Brain microvascular endothelial cell (primary cell): ENCODE measurements at places on chromosomes 7 and 10.

DNA sequence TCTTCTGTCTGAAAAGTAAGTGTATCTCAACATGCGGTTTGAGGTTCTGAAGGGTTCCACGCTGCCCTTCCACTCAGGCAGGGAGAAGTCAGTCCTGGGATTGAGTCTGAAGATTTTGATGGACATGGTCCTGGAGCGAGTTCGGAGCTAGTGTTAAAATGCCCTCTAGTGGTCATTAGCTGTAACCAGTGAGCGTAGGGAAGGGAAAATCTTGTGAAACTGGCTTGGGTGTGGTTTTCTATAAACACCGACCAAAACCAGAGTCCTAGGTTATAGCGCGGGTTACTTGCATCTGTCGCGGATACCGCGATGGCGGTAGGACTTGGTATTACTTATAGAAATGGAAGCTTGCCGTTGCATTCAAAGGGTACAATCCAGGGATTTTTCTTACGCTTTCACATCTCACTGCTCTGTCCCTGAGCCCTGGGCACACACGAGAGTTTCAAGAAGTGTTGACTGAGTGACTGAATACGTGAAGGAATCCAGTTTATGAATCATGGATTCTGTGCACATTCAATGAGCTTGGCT is 348.2 kb upstream of the C7orf33 start:
- DNase-seq = peak; percentile 43

- no peak for DNase-seq
These were observed 166.9 kb downstream of the CPEB3 start for GRCh38 chr10:92124020-92124419.

DNA sequence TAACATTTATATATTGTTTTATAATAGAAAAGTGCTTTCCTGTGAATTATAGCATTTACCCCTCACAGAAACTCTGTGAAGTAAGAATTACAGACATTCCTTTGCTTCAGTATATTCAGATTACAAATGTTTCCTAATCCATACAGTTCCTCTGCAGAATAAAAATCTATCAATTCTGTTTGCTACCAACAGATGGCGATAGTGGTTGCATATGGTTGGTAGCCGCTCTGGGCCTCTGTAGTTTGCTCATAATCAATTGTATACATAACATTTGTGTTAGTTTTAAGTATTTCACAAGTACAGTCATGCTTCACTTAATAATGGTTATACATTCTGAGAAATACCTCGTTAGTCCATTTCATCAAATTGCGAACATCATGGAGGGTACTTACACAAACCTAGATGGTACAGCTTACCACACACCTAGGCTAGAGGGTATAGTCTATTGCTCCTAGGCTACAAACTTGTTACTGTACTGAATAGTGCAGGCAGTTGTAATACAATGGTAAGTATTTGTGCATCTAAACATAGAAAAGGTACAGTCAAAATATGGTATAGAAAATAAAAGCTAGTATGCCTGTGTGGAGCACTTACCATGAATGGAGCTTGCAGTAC is 94.4 kb upstream of the STEAP4 start:
- no peak for DNase-seq

DNA sequence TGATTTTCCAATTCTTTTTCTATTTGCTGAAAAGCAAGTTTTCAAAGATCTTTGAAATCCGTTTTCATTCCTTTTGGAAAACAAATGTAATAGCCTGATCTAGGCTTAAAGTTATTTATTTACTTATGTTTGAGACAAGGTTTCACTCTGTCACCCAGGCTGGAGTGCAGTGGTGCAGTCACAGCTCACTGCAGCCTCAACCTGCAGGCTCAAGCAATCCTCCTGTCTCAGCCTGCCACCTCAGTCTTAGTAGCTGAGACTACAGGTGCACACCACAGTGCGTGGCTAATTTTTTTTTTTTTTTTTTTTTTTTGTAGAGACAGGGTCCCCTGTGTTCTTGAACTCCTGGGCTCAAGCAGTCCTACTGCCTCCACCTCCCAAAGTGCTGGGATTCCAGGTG is 4.6 kb downstream of the ST7 start:
- DNase-seq = no peak

DNA sequence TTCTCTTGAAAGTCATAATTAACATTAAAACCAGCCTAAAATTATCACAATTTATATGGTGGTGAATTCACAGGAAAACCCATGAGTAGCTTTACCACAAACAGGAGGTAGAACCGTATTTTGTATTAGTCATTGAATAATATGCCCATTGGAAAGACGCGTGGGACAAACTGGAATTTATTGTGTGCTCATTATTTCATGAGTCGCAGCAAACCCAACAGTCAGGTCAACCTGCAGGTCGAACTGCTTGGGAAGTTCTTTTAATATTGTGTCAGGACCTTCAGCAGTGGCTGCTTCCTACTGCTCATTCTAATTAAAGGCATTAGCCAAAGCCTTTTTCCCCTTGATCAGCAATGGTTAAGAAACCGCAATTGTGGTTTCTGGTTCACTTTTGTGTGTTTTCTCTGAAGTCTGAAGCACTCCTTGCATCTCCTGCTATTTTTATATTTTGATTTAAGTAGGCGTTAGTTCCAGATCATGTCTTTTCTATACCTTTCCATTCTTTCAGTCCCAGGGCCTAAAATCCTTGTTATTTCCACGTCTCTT is 100.1 kb downstream of the RAB11FIP2 start:
- DNase-seq = no peak

DNA sequence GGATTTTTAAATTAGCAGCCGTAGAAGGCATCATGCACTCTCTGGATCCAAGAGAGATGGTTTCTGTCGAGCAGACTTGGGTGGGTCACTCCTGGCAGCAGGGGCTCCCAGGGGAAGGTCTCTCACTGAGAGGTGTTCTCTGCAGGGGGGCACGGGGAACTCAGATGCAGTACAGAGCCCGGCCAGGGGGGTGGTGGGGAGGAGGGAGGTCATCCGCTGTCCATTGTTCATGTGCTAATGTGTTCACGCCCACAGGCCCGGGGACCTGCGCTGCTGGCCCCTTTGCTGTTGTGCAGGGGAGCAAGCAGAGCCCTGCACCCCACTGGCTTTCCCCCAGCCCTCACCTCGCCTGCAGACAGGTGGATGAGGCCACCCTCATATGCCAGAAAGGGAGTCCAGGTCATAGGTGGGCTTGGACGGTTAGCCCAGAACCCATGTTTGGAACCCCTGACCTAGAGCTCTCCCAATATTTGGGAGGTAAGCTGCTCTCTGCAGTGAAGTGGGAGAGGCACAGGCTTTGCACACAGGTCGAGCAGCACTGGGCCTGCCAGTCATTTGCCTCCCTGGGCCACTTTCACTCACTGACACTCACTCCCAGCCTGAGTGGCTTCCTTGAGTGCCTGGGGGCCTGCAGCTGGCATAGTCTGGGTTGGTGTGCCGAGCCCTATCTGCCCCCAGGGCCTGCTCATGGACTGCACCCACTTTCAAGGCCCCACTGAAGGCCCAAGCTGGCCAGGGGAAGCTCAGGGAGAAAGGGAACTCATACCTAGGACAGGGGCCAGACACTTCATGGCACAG is 12.6 kb upstream of the TBRG4 start:
- no peak for DNase-seq

DNA sequence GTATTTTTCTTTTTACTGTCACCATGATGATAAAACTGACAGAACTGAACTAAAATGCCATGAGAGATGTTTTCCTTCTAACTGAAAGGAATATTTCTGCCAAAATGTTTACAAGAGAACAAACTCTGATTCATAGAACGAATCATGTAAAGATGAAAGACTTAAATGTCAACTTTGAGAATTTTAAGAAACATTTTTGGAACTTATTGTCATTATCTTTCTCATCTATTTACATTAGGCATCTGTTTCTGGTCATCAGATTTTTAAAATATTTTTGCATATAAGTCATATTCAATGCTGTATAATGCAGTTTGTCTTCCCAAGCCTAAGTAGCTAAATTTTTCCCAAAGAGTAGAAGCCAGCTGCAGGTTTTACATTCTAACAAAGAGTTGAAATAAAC is 358.5 kb downstream of the TFEC start:
- no peak for DNase-seq

- DNase-seq = no peak
These were observed 58.6 kb upstream of the MKRN1 start for GRCh38 chr7:140537750-140538482.

DNA sequence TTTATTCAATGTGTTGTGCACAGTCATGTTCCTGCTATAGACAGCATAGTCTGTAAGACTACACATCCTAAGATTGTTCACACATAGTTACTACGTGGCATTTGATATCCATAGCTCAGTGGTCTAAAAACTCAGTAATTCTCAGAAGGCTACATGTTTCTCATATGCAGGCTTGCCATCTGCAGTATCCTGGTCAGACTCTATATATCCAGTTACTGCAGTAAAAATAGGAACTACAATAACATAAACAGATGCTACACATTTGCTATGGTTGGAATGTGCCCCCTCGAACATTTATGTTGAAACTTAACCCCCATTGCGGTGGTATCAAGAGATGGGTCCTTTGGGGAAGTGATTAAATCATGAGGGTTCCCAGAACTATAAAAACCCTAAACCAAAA is 1377.8 kb upstream of the LRRTM3 start:
- peak; percentile 25 for DNase-seq

DNA sequence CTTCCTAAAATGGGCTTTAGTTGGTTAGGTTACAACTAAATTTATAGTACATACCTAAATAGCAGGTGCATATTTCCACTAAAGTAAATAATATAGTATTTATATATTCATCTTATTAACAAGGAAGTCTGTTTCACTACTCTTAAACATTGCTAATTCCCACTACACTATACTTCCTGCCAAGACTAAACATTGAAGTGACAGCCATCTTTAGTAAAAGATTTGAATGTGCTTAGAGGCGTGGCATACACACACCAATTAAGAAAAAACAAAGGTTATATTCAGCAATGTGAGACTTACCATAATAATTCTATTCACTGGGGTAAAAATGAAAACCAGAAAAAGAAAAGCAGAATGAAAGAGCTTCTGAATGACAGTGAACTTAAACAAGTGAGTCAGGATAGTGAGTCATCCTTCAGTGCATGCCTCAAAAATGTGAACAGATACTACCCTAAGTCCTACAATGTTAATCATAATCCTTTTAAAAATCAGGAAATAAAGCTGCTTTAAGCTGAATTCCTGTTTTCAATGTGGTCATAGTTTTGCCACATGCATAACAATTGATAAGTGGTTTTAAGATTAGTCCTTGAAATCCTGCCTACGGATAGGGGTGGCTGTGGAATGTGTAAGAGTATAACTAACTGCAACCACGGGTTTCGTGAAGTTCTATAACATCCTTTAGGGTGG is 59.4 kb downstream of the USP6NL start:
- DNase-seq = peak; percentile 83

DNA sequence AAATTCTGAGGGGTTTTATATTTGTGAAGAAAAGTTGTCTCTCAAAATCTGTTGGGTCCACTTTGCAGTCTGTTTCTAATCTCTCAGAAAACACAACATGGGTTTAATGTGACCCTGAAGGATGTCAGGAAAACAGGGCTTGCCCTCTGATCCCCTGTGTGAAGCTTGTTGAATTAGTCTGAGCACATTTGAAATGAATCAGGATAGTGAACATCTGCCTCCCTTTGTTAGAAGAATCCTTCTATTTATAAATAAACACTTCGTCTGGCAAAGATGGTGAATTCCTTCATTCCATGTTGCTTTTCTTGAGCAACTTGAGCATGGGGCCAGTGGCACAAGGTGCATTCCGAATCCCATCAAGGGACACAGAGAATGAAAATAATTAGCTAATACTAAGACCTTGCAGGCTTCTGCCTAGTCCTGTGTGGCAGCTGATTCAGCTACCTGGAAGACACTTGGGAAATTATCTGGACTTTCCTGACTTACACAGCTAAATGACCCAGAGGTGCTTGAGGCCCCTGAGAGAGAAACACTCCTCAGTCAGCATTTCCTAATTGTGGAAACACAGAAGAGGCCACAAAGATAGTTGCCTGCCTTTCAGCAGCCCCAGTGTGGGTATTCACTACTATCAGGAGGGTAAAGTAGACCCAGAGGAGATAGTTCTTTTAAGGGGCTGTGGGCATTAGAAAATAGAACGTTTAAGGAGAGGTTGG is 305.5 kb downstream of the C7orf25 start:
- DNase-seq = no peak

- DNase-seq = no peak
These were observed 55.9 kb downstream of the ITIH5 start for GRCh38 chr10:7610651-7611389.

- no peak for DNase-seq
These were observed 4.8 kb downstream of the ANXA7 start for GRCh38 chr10:73408978-73409521.

DNA sequence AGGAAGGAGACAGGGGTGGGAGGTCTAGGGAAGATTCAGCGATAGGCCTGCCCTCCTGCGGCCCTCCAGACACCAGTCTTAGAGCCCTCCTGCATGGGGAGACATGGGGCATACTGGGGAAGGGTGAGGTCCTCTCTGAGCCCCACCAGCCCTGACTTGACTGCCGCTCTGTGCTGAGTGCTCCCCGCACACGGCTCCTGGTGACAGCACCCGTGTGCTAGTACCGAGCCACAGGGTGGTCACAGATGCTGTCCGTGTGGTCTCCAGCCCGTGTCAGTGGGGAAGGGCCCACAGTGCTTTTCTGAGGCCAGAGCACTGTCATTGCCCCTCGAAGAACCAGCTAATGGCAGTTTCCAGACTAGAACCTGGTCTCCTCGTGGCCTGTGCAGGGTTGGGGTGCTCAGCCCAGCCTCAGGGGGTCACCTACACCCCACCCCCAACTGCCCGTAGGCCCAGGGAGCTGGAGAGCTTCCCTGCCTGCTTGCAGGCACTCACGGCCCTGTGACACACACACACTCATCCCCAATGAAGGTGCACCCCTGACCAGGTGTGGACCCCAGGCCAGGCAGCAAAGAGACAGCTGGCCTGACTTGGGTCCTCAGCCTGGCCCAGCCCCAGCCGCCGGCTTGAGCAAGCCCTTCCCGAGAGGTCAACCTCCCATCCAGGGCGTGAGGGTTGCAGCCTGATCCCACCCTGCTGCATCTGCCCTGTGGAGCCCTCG is 86.0 kb upstream of the RET start:
- DNase-seq = no peak

GRCh38 chr10:19931894-19932590 is 115.8 kb downstream of the PLXDC2 start:
- no peak for DNase-seq

DNA sequence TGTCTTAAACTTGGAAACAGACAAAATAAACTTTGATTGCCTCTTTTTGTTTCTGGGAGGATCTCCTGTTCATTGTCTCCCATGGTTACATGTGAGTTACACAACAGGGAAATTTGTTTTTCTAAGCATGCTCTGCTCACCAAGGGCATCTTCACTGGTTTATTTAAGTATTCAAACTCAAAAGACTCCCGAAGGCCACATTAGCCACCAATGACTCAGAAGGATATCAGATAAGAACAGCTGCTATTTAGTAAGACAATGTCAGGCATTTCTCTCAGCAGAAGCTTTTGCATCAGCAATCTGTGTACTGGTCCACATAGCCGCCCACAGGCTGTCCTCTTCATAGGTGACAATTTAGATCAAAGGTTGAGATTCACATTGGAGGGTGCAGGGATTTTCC is 19.3 kb downstream of the OR6B1 start:
- DNase-seq = peak; percentile 99

- DNase-seq = peak; percentile 12
These were observed 97.0 kb downstream of the TPK1 start for GRCh38 chr7:144738708-144739314.

GRCh38 chr10:5464546-5464945 is 34.8 kb downstream of the CALML5 start:
- DNase-seq = no peak

- no peak for DNase-seq
These were observed 115.0 kb downstream of the DGKB start for GRCh38 chr7:14787551-14787950.

- DNase-seq = peak; percentile 52
These were observed 22.6 kb upstream of the AKR1C3 start for GRCh38 chr10:5071411-5072198.
